ENCODE measurements at places on chromosomes 13 and 19. TPM values are rescaled to one million over a fixed set of nuclear protein-coding genes. Genes with fewer than 3 reads are reported as not detected.

DNA sequence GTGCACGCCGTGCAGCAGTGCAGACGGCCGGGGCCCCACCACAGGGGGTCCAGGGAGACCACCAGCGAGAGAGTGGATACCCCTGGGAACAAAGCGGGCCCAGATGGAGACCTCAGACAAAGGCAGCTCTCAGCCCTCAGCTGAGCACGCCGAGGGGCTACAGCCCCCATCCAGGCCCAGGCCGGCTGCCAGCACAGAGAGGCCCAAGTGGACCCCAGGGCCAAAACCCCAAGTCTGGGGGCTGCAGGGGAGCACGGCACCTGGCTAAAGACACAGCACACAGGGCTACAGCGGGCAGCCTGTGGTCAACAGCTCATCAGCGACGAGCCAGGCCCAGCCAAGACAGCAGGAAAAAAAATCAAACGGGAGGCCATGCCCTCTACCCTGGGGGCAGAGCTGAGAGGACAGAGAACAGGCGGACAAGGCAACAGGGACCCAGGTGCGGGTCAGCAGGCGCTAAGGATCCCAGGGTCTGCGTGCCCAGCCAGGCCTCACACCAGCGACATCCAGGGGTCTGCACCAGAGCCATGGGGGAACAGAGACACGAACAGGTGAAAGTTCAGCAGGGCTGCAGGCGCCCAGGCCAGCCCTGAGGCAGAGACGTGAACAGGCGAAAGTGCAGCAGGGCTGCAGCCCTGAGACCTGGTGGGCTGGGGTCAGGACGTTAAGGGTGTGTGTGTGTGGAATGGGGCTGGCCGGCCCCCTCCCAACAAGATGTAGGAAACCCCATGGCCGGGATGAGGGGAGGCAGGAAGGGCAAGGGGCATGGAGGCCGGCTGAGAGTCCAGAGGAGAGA is 34.3 kb downstream of the RASA3 start:
- peaks cover 3% of the 10 kb centered on the region for H3K27me3 ChIP-seq
- peak overlapping the region; percentile 74 for H3K27ac ChIP-seq
- DNase-seq = no peak
- H3K4me3 ChIP-seq = no peak overlapping the region
- peaks cover 24% of the 10 kb centered on the region for H3K4me1 ChIP-seq
- no peaks in the 10 kb centered on the region for H3K36me3 ChIP-seq

- peak within 1 kb of the TSS; percentile 87 for H3K27ac ChIP-seq
- H3K4me3 ChIP-seq = peak within 1 kb of the TSS; percentile 74
- DNase-seq = no peak
- peaks cover 36% of the 10 kb centered on the region for H3K27me3 ChIP-seq
These were observed at the start of gene KLK8 for GRCh38 chr19:51001515-51001914. KLK8 (minus strand) TSS chr19:51001604; CDS start chr19:51001167, 437 bp downstream.

The LIG1 gene
- 84.9 TPM for total RNA-seq

The PLK5 gene
- total RNA-seq = 0.24 TPM

DNA sequence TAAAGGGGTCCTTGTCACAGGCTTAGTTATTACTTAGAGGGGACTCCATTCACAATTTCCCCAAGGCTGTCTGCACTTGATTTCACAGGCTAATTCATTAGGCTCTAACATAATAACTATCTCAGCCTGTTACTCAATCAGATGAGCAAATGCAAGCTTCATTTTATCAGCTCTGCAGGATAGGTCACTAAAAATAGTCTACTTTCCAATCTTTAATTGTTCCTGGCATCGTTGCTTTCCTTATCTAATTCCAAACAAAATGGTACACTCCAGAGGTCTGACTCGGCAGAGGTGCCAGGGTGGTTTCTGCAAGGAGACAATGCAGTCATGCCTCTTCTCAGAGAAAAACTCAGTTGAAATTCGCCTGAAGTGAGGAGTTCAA is 69.7 kb upstream of the SLC15A1 start:
- peak overlapping the region; percentile 59 for H3K27ac ChIP-seq
- no peak overlapping the region for H3K4me3 ChIP-seq

DNA sequence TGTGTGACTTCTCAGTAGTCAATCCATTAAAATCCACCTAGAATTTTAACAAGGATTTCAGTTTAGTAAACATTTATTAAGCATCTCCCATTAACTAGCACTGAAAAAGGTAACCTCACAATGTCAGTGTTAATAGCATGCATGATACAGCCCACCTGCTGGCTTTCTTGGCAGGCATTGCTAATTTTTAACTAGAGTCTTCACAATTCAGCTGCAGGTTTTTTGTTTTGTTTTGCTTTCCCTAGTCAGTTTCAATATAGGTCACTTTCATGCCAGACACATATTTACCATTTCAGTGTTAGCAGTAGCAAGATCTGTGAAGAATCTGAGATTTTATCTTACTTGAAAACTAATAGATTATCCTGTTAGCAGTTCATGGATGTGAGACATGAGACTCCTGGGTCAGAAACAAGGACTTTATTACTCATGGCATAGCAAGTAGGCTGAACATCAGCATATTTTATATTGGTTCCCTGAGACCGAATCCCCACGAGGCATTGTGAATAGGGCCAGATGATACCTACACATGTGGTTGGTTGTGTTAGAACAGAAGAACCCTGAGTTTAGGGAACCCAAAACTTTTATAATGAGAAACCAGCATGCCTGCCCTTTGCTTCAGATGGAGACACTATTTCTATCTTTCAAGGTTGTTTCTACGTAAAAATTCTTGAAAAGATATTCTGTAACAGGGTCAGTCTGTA is 198.0 kb upstream of the HTR2A start:
- H3K4me1 ChIP-seq = peaks cover 3% of the 10 kb centered on the region
- no peak overlapping the region for H3K27ac ChIP-seq
- no peak for DNase-seq
- no peaks in the 10 kb centered on the region for H3K27me3 ChIP-seq
- no peak overlapping the region for H3K4me3 ChIP-seq
- H3K36me3 ChIP-seq = no peaks in the 10 kb centered on the region

- H3K4me3 ChIP-seq = no peak overlapping the region
- H3K4me1 ChIP-seq = no peaks in the 10 kb centered on the region
- no peak overlapping the region for H3K27ac ChIP-seq
- H3K36me3 ChIP-seq = no peaks in the 10 kb centered on the region
- DNase-seq = no peak
These were observed 824.7 kb upstream of the SLITRK5 start for GRCh38 chr13:86846501-86846900.

The GPR4 gene
- not detected for total RNA-seq

GRCh38 chr13:53522034-53522433 is 493.4 kb downstream of the OLFM4 start:
- H3K27ac ChIP-seq = no peak overlapping the region
- DNase-seq = no peak
- no peaks in the 10 kb centered on the region for H3K36me3 ChIP-seq

The CRX gene
- not detected for total RNA-seq

- H3K27ac ChIP-seq = no peak overlapping the region
- H3K4me3 ChIP-seq = no peak overlapping the region
- peaks cover 13% of the 10 kb centered on the region for H3K4me1 ChIP-seq
- no peak for DNase-seq
These were observed 89.8 kb upstream of the ARHGEF7 start for GRCh38 chr13:111025310-111025709.

DNA sequence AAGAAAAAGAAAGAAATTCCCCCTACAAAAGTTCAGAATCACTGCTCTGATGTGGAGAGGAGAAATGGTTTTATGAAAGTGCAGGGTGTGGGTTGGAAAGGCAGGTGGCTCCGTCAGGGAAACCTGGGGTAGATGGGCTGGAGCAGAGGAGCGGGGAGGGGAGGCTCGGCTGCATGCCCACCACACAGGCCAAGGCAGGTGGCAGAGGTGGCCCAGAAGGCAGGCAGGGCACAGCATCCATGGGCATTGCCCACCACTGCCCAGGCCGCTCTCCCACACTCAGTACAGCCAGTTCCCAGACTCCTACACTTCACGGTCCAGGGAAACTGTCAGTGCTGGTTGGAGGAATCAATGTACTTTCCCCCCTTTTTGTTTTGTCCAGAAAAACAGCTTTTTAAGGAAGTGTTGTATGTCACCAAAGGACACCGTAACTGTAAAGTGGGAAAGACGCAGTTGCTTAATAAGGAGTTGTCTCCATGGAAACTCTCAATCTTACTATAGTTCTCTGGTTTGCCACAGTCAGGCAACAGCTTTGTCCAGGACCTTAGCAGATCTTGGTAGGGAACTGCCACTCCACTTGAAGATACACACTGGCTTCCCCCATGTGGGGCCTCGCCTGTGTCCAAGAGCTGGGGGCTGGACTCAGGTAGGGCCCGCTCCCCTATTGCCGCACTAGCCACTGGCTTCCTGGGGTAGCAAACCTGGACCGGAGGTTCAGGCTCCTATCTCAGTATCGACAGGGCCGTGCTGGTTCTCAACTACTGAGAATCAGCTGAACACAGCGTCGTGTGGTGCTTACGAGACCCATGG is 82.9 kb downstream of the RAB20 start:
- peaks cover 5% of the 10 kb centered on the region for H3K27me3 ChIP-seq
- no peak overlapping the region for H3K4me3 ChIP-seq
- no peak overlapping the region for H3K27ac ChIP-seq
- no peak for DNase-seq

- H3K27ac ChIP-seq = no peak overlapping the region
- no peak for DNase-seq
- H3K4me3 ChIP-seq = no peak overlapping the region
- no peaks in the 10 kb centered on the region for H3K36me3 ChIP-seq
These were observed 14.6 kb downstream of the RCN3 start for GRCh38 chr19:49542446-49542845.

DNA sequence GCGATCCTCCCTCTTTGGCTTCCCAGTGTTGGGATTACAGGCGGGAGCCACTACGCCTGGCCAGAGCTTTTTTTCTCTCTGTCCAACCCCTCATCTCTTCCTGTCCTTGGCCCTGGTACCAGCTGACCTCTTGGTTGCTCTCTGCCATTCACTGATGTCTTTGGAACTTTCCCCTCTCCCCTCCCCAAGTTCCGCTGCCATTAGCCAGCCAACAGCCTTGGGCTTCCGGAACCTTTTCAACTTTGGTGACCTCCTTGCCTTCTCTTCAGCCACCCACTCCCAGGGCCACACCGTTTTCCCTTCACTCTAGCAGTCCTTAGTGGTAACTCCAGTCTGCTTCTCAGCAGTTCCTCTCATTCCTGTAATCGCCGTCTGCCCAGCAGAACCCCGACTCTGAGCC is 4.3 kb downstream of the WTIP start:
- peak overlapping the region; percentile 33 for H3K4me3 ChIP-seq
- no peaks in the 10 kb centered on the region for H3K36me3 ChIP-seq
- no peak overlapping the region for H3K27ac ChIP-seq

The DIAPH3 gene
- 8.6 TPM for total RNA-seq

GRCh38 chr19:31312677-31313244 is 36.5 kb downstream of the TSHZ3 start:
- peaks cover 48% of the 10 kb centered on the region for H3K4me1 ChIP-seq
- H3K4me3 ChIP-seq = no peak overlapping the region
- no peak overlapping the region for H3K27ac ChIP-seq
- no peak for DNase-seq
- peaks cover 4% of the 10 kb centered on the region for H3K36me3 ChIP-seq
- H3K27me3 ChIP-seq = peaks cover 40% of the 10 kb centered on the region

- peaks cover 18% of the 10 kb centered on the region for H3K4me1 ChIP-seq
- no peak overlapping the region for H3K27ac ChIP-seq
- H3K27me3 ChIP-seq = peaks cover 9% of the 10 kb centered on the region
These were observed 44.6 kb downstream of the GJA3 start for GRCh38 chr13:20116213-20116612.

DNA sequence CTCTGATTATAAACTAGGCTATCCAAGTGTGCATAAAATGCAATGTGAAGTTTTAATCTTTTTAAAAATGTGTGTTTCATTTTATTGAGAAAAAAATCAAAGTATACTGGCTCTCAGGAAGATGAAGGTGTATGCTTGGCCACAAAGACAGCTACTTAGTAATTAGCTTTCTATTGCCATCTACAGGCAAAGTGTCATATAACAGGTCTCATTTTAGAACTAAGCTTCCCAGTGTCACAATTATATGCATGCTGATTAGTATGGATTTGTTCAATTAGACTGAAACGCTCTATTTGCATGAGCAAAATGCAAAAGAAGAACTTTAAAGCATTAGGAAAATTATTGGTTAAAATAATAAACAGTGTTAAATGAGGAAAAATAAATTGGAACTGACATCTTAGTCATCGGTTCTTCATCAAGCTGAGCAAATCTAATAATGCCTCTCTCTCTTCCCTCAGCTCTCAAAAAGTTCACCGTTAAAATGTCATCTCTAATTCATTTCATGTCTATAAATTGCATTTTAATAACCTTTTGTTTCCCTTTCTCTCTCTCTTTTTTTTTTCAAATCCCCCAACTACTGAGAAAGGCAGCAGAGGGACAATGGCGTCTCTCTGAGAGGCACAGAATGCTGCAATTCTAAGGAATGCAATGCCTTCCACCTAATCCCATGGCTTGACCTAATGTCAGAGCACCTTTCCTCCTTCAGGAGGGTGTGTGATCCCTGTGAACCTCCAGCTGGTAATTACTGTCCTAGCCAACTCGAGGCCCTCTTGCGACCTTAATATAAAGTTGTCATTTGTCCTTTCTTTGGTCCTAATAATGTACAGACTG is 313.1 kb upstream of the MAB21L1 start:
- H3K27me3 ChIP-seq = no peaks in the 10 kb centered on the region
- H3K36me3 ChIP-seq = no peaks in the 10 kb centered on the region
- DNase-seq = no peak
- no peak overlapping the region for H3K27ac ChIP-seq

- H3K4me1 ChIP-seq = peaks cover 23% of the 10 kb centered on the region
- H3K36me3 ChIP-seq = peaks cover 10% of the 10 kb centered on the region
- peak overlapping the region; percentile 87 for H3K4me3 ChIP-seq
- peak overlapping the region; percentile 93 for H3K27ac ChIP-seq
These were observed 919 bp downstream of the GTF3A start for GRCh38 chr13:27425158-27425917.

The ZNF570 gene
- total RNA-seq = 6.6 TPM

- H3K27me3 ChIP-seq = no peaks in the 10 kb centered on the region
- no peak overlapping the region for H3K4me3 ChIP-seq
- H3K36me3 ChIP-seq = peaks cover 11% of the 10 kb centered on the region
- no peaks in the 10 kb centered on the region for H3K4me1 ChIP-seq
These were observed 58.9 kb downstream of the TMED1 start for GRCh38 chr19:10776900-10777650.

- no peaks in the 10 kb centered on the region for H3K4me1 ChIP-seq
- H3K36me3 ChIP-seq = peaks cover 40% of the 10 kb centered on the region
- no peak for DNase-seq
- H3K27ac ChIP-seq = peak overlapping the region; percentile 66
- no peaks in the 10 kb centered on the region for H3K27me3 ChIP-seq
These were observed 23.4 kb downstream of the ZDHHC20 start for GRCh38 chr13:21435687-21436151.

The SULT2A1 gene
- 4.4 TPM for total RNA-seq

The SLC25A41 gene
- 1.1 TPM for total RNA-seq

Measured in type B pancreatic cell (in vitro differentiated cells).